Activated naive CD4-positive, alpha-beta T cell treated with anti-CD3 and anti-CD28 coated beads, Interleukin-2, amount 10 ng/mL, durations not matched to agents 7 days and 5 days (primary cell): ENCODE measurements at places on chromosomes 7 and 10.

- DNase-seq: no peak
Observed at GRCh38 chr7:101381549-101382111, 19.0 kb downstream of the COL26A1 start.

DNA sequence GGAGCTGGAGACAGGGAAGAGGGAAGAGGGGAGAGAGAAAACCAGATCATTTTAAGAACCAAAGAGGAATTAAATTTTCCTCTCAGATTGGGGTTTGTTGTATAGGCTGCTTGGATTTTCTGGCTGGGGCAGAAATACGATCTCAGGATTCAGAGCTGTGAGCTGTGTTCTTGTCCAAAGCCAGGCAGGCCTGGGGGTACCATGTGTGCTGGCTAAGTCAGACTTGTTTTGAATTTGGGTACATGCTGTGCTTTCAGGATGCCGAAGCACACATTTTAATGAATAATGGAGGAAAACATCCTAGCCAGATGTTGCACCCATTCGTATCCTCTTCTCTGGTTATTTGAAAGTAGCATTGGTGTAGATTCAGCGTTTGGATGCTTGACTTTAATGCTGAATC, 170.3 kb upstream of the PODXL start:
- no peak for DNase-seq

GRCh38 chr7:85829817-85830432, 643.1 kb upstream of the SEMA3D start:
- DNase-seq: no peak

GRCh38 chr10:93357680-93358079, 124.5 kb downstream of the MYOF start:
- DNase-seq: peak; percentile 38

DNA sequence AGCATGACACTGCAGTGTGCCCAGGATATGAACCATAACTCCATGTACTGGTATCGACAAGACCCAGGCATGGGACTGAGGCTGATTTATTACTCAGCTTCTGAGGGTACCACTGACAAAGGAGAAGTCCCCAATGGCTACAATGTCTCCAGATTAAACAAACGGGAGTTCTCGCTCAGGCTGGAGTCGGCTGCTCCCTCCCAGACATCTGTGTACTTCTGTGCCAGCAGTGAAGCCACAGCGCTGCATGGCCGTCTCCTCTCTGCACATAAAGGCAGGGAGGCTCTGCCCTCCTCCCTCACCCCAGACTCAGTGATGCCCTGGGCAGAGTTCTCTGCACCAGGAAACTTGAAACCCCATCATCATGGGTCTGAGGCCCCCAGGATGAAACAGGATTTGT, 70.7 kb upstream of the PRSS58 start:
- DNase-seq: no peak

- DNase-seq: no peak
Observed at GRCh38 chr10:48684792-48685623, at the start of gene WDFY4. Gene WDFY4, plus strand, starts transcription at chr10:48684873. Its CDS starts 24,860 bp downstream, at chr10:48709733.

GRCh38 chr7:130904031-130904757, 170.2 kb upstream of the KLF14 start:
- DNase-seq: no peak

DNA sequence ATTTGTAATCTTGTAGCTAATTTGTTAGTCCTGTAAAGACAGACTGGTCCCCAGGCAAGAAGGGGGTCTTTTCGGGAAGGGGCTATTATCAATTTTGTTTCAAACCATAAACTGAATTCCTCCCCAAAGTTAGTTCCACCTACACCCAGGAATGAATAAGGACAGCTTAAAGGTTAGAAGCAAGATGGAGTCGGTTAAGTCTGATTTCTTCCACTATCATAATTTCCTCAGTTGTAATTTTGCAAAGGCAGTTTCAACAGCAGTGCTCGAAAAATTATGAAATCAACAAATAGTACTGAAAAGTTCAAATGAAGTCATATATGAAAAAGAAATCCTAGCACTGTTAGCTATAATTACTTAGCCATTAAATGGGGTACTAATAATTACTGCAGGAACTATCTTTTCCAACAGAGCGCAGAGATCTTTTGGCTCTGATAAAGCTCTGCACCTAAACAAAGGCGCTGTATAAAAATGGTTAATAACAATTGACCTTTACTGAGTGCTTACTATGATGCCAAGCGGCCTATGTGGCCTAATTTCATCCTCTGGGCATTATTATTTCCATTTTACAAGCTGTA, 756 bp upstream of the SEC24C start:
- no peak for DNase-seq

GRCh38 chr7:98291717-98292116, 10.2 kb downstream of the BRI3 start:
- DNase-seq: no peak

DNA sequence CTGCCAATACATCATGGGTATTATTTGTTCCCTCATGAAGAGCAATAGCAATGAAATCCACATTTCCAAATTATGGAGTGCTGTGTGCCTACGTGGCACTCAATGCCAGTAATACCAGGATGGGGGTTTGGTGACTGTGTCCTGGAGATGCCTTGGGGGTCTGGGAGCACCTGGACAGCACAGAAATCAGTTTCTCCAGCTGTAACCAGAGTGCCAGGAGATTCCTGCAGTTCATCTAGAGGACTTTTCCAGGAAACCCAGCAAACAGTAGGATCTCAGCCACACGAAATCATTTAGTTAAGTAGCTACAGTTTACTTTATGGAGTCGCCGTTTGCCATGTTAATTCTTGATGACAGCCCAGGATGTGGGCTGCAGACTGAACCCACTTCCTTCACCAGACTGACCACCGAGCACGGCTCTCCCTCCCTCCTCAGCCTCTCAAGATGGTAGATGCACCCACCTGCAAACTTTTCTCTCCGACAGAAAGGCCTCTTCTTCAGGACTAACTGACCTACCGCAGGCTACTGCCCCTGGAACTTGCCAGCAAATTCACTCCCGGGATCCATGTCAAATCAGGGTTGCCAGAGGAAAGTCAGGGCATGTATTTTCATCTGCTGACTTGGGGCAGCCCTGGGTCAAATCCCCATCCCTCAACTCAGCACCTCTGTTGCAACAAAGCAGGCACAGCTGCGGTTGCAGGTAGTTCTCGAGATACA, 30.3 kb downstream of the MKI67 start:
- DNase-seq: no peak

GRCh38 chr10:93422118-93422517, 60.0 kb downstream of the MYOF start:
- no peak for DNase-seq

GRCh38 chr10:59479426-59479825, 117.1 kb upstream of the FAM13C start:
- DNase-seq: no peak

- peak; percentile 55 for DNase-seq
Observed at GRCh38 chr10:124722798-124723783, 21.1 kb downstream of the FAM53B start.

- DNase-seq: no peak
Observed at GRCh38 chr10:70176441-70176840, 6.1 kb upstream of the SAR1A start.

GRCh38 chr7:14018751-14019150, 29.3 kb upstream of the ETV1 start:
- DNase-seq: no peak

DNA sequence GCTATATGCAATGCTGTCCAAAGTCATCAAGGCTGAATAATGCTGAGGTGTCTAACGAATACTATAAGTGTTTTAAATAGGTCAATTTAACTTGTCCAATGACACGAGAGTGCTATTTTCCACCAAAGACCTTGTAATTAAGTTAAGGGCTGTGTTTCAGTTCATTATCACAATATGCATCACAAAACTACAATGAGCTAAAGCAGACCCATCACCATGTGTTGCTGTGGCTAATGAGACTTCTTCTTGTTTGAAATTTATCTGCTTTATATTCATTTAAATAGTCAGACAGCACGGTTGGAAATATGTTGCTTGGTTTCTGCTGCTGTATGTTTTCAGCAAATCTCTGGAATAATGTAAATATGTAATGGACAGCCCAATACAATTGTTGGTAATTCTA, 292.5 kb upstream of the VSTM2A start:
- DNase-seq: no peak

GRCh38 chr10:51010977-51011376, 63.3 kb upstream of the PRKG1 start:
- DNase-seq: peak; percentile 32

DNA sequence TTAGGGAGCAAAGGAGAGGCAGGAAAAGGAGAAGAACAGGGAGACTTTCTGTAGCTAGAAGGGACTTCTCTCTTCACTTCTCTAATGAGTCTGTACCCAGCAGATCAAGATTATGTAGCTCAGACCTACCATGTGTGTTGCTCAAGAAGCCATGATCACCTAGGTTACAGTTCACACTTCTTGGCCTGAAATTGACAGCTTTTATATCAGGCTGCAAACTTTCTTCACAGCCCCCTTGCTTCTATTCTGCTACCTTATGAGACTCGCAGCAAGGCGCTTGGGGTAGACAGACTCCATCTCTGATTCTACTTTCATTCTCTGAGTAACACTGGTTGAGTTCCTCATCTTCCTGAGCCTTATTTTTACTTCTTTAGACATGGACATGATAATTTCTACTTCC, 19.6 kb upstream of the GIMAP2 start:
- DNase-seq: no peak

DNA sequence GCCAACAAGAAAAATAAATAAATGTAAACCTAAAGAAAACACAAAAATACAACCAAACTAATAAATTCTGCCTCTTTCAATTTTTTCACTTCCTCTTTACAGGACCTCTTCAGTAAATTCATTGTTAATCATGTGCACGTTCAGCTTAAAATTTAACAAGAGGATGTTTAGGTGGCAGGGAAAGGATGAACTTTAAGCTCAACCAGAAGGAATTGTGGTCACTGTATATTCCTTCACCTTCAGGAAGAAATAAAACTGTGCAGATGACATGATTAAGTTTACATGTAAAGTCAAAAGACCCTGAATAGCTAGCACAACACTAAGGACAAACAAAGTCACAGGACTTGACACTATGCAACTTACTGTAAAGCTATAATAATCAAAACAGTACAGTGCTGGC, 33.0 kb downstream of the KIF5B start:
- DNase-seq: no peak

DNA sequence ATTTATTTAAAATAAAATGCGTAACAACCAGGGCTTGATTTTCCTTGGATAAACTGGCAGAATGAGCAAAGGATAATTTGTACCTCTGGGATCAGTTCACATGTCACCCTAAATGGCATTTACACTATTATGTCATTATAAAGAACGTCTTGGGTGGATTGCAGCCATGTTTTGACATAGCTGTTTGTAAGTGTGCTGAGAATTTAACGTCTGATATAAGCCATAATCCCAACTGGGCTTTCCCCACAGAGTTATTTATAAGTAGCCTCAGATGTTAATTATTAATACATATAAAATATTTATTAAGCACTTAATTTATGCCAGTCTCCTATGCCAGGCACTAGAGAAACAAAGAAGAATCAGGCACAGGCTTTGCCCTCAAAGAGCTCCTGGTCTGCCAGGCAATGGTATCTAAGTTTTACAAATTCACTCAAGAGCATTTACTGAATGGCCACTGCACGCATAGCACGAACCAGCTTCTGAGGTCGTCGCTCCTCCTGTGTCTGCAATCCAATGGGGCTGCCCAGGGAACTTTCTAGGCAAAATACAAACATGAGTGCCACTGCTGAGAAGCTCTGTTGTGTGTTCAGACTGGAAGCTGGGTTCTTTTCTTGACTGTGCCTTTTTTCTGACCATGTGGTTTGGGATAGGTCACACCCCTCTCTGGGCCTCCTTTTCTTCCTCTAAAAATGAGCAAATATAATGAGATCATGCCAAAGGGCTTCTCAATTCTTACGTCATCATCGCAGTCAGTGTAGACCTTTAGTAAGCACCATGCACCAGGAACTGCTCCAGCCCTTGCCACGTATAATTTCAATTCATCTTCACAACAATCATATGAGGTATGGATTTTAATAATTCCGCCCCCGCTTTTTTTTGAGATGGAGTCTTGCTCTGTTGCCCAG, 11.3 kb upstream of the CTBP2 start:
- no peak for DNase-seq

DNA sequence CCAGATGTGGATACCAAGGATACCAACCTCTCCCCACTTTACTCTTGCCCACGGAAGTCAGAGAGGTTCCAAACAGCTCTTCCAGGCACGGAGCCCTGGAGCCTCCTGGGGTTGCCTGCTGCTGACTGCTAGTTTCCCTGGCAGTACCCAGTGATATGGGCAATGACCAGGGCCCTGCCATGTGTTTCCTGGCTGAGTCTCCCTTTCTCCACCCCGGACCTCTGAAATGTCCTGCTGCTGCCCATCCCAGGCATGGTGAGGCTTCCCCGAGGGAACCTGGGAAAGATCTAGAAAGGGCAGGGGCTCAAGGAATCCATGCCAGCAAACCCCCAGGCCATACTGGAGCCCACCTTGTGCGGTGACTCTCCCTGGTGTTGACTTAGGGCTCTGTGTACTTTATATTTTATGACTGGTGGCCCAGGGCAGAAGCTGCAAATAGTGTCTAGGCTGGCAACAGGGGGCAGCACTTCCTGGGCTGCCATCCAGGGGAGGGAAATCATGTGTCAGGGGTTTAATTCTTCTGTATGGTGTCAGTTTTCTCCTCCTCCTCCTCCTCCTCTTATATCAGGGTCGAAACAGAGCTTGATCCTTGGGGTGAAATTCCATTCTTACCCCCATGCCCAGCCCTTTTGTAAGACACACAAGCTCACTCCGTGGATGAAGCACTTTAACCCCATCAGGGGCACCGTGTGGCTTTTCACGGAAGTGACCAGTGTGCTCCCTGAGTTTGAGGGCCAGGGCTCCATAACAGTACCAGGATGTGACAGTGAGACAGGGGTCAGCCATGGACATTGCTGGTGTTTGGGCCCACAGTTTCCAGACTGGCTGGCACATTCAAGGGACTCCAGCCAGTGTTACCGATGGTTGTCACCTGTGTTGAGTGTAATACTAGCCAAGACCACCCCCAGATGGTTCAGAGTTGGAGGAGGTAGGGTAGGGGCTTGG, 62.4 kb upstream of the GDF10 start:
- DNase-seq: no peak

DNA sequence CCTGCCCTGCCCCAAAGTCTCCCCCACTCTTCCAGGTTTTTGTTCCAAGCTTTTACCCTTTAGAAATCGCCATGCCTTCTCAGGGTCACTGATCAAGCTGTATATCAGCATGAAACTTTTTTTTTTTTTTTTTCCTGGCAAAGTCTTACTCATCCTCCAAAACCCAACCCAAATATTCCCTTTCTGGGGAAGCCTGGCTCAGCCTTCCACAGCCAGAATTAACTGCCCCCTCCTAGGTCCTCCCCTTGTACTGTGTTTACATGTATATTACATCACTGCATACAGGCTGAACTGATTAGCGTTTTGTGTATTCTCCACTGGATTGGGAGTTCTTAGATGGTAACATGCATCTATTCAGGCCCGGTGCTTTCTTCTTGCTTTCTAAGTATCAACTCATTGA, 4.6 kb upstream of the NOBOX start:
- DNase-seq: no peak

DNA sequence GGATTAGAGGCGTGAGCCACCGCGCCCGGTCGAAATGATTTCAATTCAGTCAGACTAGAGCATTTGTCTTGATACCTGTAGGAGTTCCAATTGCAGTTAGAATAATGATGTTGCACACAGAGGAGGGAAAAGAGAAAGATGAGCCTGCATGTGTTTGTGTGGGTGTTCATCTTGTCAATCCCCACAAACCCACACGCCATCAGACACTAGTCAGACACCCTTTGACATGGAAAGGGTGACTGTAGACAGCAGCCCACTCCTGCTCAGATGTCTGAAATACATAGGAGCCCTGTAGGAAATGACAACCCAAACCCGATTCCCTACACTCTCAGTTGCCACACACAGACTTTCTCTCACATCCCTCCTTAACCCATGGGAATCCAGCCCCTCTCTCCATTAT, 92.0 kb downstream of the ABLIM1 start:
- DNase-seq: no peak
